ENCODE measurements at places on chromosomes 5 and 9. TPM values are rescaled to one million over a fixed set of nuclear protein-coding genes. Genes with fewer than 3 reads are reported as not detected.

DNA sequence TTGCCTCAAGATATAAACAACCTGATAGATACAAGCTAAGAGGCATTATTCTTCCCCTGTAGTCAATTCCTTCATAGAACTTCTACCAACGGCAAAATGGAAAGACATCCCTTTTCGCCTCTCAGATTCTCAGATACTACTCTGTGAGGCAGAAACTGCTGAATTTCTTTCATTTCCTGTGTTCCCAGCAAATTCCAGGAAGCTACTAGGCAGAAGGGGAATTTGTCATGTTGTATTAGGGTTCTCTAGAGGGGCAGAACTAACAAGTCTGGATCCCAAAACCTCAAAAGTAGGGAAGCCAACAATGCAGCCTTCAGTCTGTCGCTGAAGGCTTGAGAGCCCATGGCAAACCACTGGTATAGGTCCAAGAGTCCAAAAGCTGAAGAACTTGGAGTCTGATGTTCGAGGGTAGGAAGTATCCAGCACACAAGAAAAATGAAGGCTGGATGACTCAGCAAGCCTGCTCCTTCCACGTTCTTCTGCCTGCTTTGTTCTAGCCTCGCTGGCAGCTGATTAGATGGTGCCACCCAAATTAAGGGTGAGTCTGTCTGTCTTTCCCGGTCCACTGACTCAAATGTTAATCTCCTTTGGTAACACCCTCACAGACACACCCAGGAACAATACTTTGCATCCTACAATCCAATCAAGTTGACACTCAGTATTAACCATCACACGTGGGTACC, 15.2 kb downstream of the RNF180 start:
- no peaks in the 10 kb centered on the region for H3K27me3 ChIP-seq
- H3K4me1 ChIP-seq = no peaks in the 10 kb centered on the region
- no peak overlapping the region for H3K27ac ChIP-seq
- no peaks in the 10 kb centered on the region for H3K36me3 ChIP-seq

DNA sequence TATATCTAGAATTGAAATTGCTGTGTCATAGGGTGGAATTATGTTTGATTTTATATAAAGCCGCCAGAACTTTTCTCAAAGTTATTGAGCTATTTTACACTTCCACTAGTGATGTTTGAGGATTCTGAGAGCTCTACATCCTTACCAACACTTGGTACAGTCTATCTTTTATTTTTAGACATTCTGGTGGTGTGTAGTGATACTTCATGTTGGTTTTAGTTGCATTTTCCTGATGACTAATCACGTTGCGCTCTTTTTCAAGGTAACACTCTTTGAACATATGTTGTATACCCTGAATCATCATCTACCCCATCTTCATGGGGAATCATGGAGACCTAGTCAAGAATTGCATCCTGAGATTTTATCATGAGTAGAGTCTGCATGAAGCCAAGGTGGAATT, 141.7 kb downstream of the NXNL2 start:
- no peaks in the 10 kb centered on the region for H3K36me3 ChIP-seq
- no peak for DNase-seq
- H3K4me1 ChIP-seq = no peaks in the 10 kb centered on the region
- H3K27ac ChIP-seq = no peak overlapping the region
- no peak overlapping the region for H3K4me3 ChIP-seq
- H3K27me3 ChIP-seq = no peaks in the 10 kb centered on the region

Gene POU4F3
- total RNA-seq = under 0.01 TPM

DNA sequence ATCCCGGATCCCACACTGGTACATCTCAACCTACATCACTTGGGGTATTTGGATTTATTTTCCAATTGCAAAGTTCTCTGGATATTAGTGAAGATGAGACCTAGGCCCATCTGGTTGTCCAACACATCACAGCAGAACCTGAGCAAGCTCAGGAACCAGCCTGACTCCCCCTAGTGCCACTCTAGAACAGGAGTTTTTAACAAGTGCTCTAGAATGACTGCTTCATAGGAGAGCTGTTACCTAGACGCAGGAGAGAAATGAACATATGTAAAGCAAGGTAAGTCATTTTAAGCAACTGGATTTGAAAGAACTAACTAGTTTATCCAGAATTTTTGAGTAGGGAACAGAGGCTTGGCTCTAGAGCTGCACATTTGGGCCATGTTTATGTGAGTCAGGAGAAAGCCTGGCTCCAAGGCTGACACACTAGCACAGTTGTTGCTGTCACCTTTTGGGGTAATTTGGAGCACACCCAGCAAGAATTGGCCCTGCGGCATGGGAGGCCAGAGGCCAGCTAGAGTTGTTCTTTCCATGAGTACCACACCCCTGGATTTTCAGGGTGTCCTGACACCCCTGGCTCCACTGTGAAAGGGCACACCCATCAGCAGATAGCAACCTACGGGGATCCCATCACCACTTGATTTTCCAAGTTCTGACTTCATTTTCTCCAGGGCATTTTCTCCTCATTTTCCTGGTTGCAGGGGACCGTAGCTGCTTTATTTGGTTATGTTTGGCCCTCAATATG, 110.9 kb upstream of the LPAR1 start:
- no peak for DNase-seq
- no peaks in the 10 kb centered on the region for H3K4me1 ChIP-seq
- H3K36me3 ChIP-seq = no peaks in the 10 kb centered on the region

Gene SPOCK1
- total RNA-seq = 104 TPM

Gene CFAP77
- not detected for total RNA-seq

Gene PPIC
- 26.5 TPM for total RNA-seq

DNA sequence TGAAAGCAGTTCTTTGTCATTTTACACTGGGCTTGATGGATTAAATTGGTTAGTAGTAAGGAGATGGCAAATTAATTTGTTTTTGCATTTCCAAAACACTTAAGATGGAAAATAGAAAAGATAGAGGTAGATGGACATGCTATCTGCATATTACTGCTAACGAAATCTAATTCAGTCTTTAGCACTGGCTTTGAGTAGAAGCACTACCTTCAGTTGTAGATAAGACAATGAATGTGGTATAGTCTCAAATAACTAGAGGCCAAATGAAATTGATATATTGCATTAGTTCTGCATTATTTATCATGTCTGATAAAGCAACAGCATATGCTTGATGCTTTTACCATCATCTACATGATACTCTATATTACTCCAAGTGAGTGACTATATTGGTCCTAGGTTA, 33.4 kb downstream of the KIAA1958 start:
- H3K4me3 ChIP-seq = no peak overlapping the region
- no peaks in the 10 kb centered on the region for H3K27me3 ChIP-seq
- no peak for DNase-seq
- no peaks in the 10 kb centered on the region for H3K4me1 ChIP-seq
- no peak overlapping the region for H3K27ac ChIP-seq

DNA sequence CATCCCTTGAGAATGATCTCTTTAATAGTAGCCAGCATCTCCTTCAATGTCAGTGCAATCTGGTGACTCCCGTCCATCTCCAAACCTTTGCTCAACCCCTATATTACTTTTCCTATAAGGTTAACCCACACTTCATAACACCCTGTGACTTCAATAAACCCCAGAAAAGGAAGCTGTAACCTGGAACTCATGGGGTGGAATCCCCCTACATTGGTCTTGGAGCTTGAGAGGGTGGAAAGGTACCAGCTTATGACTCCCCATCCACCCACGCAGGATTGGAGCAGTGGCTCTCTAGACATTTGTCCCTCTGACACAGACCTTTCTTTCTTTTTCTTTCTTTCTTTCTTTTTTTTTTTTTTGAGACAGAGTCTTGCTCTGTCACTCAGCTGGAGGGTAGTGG, 54.7 kb upstream of the ZFR start:
- no peak overlapping the region for H3K4me3 ChIP-seq
- no peaks in the 10 kb centered on the region for H3K36me3 ChIP-seq
- H3K27ac ChIP-seq = no peak overlapping the region
- peaks cover 2% of the 10 kb centered on the region for H3K4me1 ChIP-seq
- H3K27me3 ChIP-seq = no peaks in the 10 kb centered on the region

DNA sequence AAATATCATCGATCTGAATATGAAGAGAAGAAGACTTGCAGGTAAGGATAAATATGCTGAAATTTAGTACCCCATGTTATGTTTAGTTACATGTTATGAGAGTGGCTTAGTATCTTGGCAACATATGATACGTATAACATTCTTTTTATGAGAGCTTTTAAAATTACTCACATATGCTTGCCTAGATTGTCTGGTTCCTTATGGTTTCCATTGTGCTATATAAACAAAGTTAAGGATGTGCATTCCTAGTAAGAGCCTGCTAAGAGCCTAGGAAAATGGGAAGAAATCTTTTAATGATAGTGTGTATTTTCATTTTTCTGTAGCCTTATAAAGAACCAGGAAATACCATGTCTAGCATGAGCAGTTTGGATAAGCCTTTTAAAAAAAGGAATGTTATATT, 112.0 kb upstream of the KCNN2 start:
- H3K4me3 ChIP-seq = no peak overlapping the region
- H3K27me3 ChIP-seq = no peaks in the 10 kb centered on the region
- peaks cover 8% of the 10 kb centered on the region for H3K4me1 ChIP-seq
- H3K36me3 ChIP-seq = no peaks in the 10 kb centered on the region
- no peak overlapping the region for H3K27ac ChIP-seq

- no peaks in the 10 kb centered on the region for H3K4me1 ChIP-seq
- DNase-seq = no peak
- H3K4me3 ChIP-seq = no peak overlapping the region
- no peak overlapping the region for H3K27ac ChIP-seq
- no peaks in the 10 kb centered on the region for H3K36me3 ChIP-seq
Observed at GRCh38 chr9:119412399-119412798, 43.2 kb upstream of the BRINP1 start.

GRCh38 chr5:3619579-3619978, 23.9 kb downstream of the IRX1 start:
- H3K36me3 ChIP-seq = no peaks in the 10 kb centered on the region
- H3K4me1 ChIP-seq = no peaks in the 10 kb centered on the region
- no peak overlapping the region for H3K4me3 ChIP-seq
- DNase-seq = no peak

All from sigmoid colon (tissue), 7 donors.